ENCODE measurements at places on chromosomes 16 and 17. TPM values are rescaled to one million over a fixed set of nuclear protein-coding genes. Genes with fewer than 3 reads are reported as not detected.

The TBC1D3H gene
- not detected for total RNA-seq

The IQCK gene
- total RNA-seq = 10.8 TPM

The NKD1 gene
- total RNA-seq = 0.21 TPM

The CUEDC1 gene
- 56.9 TPM for total RNA-seq

The CLEC18B gene
- 0.46 TPM for total RNA-seq

The PPY gene
- not detected for total RNA-seq

The MYH13 gene
- total RNA-seq = not detected

The ATP2A3 gene
- 5.7 TPM for total RNA-seq

The SLC52A1 gene
- total RNA-seq = 0.62 TPM

The MEOX1 gene
- not detected for total RNA-seq

The CD300E gene
- not detected for total RNA-seq

The CBLN1 gene
- 0.26 TPM for total RNA-seq

Data from A549 treated with dexamethasone at 1 μM for 4 hours (cell line).